ENCODE measurements at places on chromosomes 3 and 15.

DNA sequence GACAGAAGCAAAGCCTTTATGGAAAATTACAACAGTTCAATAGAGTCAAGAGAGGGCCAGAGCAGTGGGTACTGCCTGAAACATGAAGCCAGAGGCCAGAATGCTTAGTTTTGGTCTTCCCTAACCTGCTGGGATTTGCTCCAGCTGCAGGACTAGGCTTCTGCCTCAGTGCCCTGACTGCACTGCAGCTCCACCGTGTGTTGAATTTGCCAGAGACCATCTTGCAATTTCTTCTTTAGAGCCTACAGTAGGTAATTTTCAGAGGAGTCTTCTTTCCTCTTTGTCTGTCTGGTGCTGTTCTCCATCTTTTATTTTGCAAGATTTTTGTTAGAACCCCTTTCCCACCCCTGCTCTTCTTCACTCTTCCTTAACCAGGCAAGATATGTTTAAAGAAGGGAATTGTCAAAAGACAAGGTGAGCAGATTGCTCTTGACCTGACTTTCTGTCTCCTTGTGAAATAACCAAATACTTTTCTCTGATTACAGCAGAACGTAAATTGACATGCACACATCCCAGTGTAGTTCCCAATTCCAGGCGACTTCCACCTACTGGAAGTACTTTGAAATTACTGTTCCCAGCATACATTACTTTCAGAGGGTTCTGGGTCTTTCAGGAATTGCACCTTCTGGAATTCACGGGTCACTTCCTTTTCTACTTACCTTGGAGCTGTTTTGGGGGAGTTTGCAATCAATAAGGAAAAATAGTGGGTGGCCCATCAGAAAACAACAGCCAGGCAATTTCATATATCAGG is 161.2 kb downstream of the MINAR1 start:
- no peak for DNase-seq

DNA sequence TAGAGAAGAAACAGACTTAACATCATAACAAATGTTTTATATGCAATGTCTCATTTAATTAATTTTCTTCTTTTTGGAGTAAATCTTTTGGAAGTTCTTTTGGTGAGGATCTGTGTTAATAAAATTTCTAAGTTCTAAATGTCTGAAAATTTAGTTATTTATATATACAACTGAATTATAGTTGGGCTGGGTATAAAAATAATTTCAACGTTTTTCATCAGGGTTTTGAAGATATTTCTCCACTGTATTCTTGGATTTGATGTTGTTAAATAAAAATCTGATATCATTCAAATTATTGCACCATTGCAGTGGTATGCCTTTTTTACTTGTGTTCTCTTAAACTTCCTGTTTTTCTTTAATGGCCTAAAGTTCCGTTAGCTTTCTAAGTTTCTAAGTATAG is 26.9 kb upstream of the SOX14 start:
- DNase-seq, result no peak

DNA sequence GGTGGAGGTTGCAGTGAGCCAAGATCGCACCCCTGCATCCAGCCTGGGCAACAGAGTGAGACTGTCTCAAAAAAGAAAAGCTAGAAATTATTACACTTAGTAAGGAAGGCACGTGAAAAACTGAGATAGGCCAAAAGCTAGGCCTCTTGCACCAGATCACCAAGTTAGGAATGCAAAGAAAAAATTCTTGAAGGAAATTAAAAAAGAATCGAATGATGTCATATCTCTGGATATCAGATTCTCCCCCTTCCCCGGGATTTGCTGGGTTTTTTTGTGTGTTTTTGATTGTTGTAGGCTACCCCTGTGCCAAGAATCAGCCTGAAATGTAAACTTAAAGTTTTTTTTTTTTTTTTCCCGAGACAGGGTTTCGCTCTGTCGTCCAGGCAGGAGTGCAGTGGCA is 17.4 kb downstream of the PTPN23 start:
- no peak for DNase-seq

- peak; percentile 42 for DNase-seq
Measured at GRCh38 chr3:132535575-132536441, 61.3 kb upstream of the ACKR4 start.

- no peak for DNase-seq
Measured at GRCh38 chr15:38391191-38391590, 62.7 kb upstream of the FAM98B start.

DNA sequence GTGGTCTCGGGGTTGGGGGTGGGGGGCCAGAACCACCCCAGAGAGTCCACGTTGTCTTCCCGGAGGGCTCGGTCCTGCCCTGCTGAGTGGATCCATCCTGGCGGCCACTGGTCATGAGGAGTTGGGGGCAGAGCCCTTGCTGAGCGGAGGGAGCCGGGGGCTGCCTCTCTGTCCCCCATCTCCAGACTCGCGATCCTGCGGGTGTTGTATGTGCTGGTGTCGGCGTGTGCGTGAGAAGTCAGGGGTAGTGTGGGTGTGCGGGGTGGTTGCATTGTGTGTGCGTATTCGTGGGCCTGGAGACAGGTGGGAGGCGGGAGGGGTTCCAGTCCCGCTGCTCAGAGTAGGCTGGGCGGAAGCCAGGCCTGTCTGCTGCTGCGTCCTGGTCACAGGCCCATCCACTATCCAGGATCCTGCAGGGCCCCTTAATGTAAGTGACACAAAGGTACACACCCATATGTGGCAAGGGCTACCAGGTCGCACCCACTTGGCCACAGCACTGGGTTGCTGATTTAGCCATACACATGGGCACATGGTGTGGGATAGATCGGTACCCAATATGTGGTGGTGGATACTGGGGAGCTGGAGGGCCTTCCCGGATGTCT is 30.7 kb downstream of the NBEAL2 start:
- no peak for DNase-seq

GRCh38 chr3:193815246-193816027 is 222.4 kb downstream of the OPA1 start:
- DNase-seq, result no peak

- DNase-seq, result no peak
Measured at GRCh38 chr15:85094685-85095084, 113.0 kb downstream of the PDE8A start.

GRCh38 chr15:72967397-72967796 is 84.9 kb upstream of the NEO1 start:
- no peak for DNase-seq

- DNase-seq, result no peak
Measured at GRCh38 chr3:22977650-22978289, 225.4 kb upstream of the UBE2E2 start.

DNA sequence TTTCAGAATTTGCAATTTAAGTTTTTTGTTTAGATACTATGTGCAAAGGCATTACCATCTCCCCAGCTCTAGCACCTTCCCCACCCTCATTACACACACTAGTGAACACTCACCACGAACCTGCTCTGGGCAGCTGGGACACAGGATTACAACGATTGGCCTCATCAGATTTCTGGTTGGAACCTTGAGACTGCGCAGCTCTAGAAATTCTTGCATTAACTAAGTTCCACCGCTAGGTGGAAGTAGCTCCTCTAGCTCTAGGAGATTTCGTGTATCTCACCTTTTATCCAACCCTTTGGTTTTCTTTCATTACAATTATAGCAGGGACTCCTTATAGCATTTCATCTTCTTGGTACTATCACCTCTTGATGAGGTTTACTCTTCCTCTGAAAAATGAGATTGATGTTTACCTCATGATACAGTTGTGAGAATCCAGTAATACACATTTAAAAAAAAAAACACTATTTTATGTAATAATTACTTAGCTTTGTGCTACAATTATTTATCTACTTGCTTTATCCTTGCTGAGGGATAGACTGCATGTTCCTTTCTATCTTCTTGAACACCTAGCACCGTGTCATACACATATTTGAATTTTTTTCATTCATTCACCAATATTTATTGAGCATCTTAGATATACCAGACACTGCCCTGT is 28.7 kb upstream of the PLOD2 start:
- DNase-seq, result peak; percentile 80

DNA sequence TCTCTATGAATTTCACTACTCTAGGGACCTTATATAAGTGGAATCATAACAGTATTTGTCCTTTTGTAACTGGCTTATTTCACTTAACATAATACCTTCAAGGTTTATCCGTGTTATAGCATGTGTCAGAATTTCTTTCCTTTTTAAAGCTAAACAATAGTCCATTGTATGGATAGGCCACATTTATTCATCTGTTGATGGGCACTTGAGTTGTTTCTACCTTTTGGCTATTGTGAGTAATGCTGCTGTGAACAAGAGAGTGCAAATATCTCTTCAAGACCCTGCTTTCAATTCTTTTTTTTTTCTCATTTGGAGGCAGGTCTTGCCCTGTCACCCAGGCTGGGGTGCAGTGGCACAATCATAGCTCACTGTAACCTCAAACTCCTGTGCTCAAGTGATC is 56.5 kb downstream of the CHCHD6 start:
- DNase-seq, result no peak

DNA sequence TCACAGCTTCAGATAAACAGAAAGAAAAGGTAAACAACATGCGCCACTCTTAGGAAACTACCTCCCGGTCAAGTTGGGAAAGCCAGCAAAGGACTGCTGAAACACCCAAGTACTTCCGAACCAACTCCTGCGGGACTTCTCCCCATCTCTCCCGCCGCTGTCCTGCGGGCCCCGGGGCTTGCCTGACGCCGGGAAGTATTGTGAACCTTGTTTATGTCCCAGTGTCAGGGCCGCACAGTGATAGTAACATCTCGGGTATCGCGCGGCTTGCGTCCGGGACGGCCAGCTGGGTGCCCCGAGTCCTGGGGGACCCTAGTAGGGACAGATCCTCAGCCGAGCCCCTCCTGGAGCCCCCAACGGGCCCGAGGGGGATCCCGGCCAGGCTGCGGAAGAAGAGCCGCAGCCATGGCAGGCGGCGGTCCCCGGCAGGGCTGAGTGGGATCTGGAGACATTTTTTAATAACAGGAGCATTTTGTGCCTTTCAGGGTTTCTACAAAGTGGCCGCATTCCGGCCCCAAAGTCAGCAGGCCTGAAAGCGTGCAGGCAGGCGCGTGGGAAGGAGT is 756 bp downstream of the CLPX start:
- DNase-seq, result no peak

DNA sequence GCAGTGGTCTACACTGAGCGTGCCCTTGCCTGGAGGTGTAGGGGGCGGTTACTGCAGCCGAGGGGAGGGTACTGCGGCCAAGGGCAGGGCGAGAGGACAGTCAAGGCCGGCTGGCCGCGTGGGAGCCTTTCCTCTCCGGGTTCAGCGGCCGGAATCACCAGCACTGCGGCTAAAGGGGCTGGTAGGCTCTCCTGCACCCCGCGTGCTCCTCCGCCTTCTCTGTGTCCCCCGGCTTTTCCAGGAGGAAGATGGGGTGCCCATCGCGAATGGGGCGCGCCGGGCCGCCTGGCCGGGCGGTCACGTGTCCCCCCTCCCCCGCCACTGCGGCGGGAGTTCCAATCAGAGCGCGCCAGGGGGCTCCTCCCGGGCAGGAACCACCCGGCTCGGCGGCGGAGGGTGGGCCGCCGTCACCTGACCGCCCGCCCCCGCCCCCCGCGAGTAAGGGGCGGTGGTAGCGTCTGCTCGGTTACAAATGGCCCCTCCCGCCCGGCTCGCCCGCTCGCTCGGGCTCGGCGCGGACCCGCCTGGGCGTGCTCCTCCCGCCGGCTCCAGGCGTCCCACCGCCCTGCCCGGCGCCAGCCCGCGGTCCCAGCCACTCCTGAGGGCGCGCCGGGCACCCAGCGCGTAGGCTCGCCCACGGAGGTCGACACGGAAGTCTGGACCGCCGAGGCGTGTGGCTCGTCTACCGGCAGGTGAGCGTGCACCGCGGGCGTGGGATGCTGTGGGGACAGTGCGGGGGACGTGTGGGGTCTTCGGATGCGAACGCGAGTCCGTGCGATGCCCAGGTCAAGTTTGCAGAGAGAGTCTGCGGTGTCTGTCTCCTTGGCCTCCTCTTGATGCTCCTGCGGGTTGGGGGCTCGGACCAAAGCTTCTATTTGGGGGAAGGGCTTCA is 242.6 kb upstream of the TOPAZ1 start:
- DNase-seq, result peak; percentile 51

GRCh38 chr3:145522893-145523651 is 637.9 kb downstream of the PLOD2 start:
- no peak for DNase-seq

- no peak for DNase-seq
Measured at GRCh38 chr3:119659606-119660291, 640 bp downstream of the POPDC2 start.

- DNase-seq, result no peak
Measured at GRCh38 chr3:168864107-168865021, 768.6 kb upstream of the GOLIM4 start.

All from NCI-H2227 treated with DMSO at 0.1 percent for 48 hours (cell line).